Cerebellar nuclear complex (tissue), 1 donor: ENCODE measurements at places on chromosomes 6 and 20.

DNA sequence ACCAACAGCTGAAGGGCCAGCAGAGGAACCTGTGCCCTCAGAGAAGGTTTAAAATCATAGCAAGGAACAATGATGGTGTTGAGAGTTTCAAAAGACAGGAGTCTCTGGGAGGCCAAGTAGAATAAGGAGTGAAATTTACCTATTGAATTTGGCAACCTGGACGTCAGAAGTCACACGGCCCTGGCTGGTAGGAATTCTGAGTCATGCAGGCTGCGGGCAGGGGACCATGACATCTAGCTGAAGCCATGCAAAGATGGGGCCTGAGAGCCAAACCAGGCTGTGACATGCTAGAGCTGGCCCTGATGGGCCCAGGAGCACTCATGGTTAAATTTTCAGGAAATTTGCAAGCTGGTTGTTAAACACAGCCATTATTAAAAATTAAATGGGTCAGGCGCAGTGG lies 64.0 kb upstream of the SNX9 start:
- no peak for DNase-seq

DNA sequence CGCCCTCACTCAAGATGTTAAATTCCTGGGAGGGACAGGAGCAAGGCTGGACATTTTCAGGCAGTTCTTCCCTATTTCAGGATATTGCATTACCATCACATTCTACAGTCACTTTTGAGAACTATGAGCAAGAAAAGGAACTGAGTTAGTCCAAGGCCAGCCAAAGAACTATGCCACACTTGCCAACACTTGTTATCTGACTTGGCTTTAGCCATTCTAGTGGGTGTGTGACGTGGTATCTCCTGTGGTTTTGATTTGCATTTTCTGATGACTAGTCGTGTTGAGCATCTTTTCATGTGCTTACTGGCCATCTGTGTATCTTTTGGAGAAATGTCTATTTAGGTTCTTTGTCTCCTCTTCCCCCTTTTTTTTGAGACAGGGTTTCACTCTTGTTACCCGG lies 12.0 kb downstream of the XRN2 start:
- DNase-seq = no peak

DNA sequence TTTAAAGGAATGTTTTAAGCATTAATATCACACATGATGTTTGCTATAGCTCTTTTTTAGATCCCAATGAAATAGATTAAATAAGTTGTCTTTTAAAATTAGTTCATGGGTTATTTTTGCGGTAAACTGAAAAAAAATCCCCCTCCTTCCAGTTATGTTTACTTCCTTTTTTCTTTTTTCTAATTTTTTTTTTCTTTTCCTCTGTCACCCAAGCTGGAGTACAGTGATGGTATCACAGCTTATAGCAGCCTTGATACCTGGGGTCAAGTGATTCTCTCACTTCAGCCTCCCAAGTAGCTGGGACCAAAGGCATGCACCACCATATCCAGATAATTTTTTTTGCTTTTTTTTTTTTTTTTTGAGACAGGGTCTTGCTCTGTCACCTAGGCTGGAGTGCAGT lies 17.8 kb upstream of the SCAF8 start:
- no peak for DNase-seq

DNA sequence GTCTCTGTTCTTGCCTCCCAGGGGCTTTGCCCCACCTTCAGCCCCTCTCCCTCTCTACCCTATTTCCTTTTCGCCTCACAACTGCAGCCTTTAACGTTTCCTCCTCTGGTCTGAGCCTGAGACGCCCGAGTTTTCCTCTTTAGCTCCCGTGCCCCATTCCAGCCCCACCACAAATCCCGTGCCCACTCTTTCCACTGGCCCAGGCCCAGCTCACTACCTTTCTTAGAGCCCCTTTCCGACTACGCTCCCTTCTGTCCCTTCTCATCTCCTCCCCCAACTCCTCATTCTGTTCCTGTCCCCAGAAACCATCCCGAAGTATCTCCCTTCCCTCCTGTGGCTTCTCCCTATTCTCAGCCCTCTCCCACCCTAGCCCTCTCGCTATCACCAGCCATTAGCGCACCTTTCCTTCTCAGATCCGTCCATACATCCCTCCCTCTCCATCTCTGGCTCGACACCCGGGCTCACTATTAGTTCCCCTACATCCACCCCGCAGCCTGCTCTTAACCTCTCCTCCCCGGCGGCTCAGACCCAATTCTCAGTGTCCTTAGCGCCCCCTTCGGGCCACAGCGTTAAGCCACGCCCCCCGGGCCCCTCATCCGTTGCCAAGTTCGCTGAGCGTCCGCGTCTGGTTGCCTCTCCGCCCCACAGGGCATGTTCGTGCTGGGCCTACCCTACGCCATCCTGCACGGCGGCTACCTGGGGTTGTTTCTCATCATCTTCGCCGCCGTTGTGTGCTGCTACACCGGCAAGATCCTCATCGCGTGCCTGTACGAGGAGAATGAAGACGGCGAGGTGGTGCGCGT lies 2.7 kb downstream of the SLC32A1 start:
- no peak for DNase-seq

GRCh38 chr6:23414051-23414445 lies 712.0 kb upstream of the NRSN1 start:
- DNase-seq = no peak

- no peak for DNase-seq
Measured at GRCh38 chr6:127030836-127031235, 87.6 kb upstream of the RSPO3 start.
